ENCODE measurements at places on chromosomes 5 and 9.

GRCh38 chr9:91405343-91406077 is 18.1 kb downstream of the NFIL3 start:
- H3K4me1 ChIP-seq, result no peaks in the 10 kb centered on the region
- no peak overlapping the region for H3K4me3 ChIP-seq
- peaks cover 12% of the 10 kb centered on the region for H3K36me3 ChIP-seq
- H3K27me3 ChIP-seq, result peaks cover 3% of the 10 kb centered on the region
- no peak for DNase-seq

DNA sequence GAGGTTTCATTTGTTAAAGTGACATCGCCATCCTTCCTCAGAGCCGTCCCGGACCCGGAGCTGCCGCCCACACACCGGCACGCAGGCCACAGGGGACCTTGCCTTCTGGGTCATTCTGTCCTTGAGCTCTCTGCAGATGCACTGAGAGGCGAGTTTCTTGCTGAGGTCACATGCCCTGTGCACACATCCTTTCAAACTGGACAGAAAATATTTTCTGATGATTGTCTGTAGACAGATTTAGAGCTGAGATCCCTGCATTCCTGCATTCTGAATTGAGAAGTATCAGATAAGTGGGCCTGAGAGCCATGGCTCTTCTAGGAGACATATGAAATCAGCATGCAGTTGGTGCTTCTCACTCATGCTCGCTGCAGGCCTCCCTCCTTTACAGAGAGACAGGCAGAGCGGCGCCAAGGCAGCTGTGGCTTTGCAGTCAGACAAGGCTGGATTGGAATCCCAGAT is 25.4 kb downstream of the BOD1 start:
- no peak overlapping the region for H3K27ac ChIP-seq
- H3K27me3 ChIP-seq, result no peaks in the 10 kb centered on the region
- no peaks in the 10 kb centered on the region for H3K4me1 ChIP-seq
- peaks cover 24% of the 10 kb centered on the region for H3K36me3 ChIP-seq
- H3K4me3 ChIP-seq, result no peak overlapping the region
- DNase-seq, result no peak

DNA sequence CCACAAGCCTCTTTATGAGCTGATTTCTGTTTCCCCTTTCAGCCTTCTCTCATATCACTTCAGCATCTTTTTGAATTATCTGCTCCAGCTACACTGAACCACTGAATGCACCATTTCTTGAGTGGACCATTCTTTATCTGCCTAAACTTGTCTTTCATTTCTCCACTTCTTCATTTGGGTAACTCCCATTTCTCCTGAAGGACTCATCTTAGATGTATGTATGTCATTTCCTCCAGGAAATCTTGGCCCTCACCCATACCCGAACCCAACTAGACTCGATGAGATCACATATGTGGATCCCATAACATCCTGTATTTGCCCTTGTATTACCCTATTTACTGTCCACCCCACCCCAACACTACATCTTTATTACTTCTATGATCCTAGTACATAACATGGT is 249.8 kb downstream of the KIF4B start:
- no peaks in the 10 kb centered on the region for H3K27me3 ChIP-seq
- H3K27ac ChIP-seq, result no peak overlapping the region
- no peaks in the 10 kb centered on the region for H3K36me3 ChIP-seq
- H3K4me1 ChIP-seq, result no peaks in the 10 kb centered on the region

GRCh38 chr9:130770679-130771442 is 64.2 kb upstream of the ABL1 start:
- H3K27me3 ChIP-seq, result no peaks in the 10 kb centered on the region
- H3K27ac ChIP-seq, result peak overlapping the region; percentile 55
- H3K36me3 ChIP-seq, result peaks cover 3% of the 10 kb centered on the region
- no peak for DNase-seq
- peaks cover 36% of the 10 kb centered on the region for H3K4me1 ChIP-seq
- H3K4me3 ChIP-seq, result no peak overlapping the region

DNA sequence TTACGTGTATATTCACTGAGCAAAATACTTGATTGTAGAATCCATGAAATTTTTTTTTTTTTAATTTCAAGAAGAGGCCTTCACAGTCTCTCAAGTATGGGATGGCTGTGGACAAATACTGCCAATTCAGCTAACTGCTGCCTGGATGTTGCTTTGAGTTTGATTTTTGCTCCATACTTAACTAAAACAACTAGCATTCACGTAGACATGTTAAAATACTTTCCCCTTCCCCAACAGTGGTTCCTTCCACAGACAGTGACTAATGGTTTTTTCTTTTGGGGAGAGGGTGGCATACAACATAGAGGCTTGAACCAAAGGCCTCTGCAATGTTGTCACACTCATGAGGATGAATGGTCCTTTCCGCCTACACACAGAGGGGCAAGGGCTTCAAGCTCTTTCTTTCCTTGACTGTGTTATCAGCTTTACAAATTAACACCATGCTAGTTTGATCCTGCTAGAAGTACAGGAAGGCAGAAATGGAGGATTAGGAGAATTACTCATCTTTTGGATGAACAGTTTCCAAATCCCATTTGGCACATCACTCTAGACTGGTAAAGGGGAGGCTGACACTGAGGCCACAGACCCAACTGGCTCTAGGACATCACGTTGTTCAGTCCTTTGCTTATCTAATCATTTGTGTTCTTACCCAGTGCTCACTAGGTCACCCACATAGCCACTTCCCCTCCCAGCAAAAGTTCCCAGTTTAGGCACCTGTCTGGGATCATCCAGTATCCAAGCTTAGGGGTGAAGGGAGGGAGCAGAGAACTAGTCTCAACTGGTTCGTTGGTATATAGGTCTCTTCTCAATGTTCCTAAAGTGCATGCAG is 1.8 kb upstream of the LEAP2 start:
- H3K27me3 ChIP-seq, result no peaks in the 10 kb centered on the region
- H3K36me3 ChIP-seq, result no peaks in the 10 kb centered on the region
- H3K27ac ChIP-seq, result no peak overlapping the region
- no peak overlapping the region for H3K4me3 ChIP-seq
- peaks cover 11% of the 10 kb centered on the region for H3K4me1 ChIP-seq
- no peak for DNase-seq

DNA sequence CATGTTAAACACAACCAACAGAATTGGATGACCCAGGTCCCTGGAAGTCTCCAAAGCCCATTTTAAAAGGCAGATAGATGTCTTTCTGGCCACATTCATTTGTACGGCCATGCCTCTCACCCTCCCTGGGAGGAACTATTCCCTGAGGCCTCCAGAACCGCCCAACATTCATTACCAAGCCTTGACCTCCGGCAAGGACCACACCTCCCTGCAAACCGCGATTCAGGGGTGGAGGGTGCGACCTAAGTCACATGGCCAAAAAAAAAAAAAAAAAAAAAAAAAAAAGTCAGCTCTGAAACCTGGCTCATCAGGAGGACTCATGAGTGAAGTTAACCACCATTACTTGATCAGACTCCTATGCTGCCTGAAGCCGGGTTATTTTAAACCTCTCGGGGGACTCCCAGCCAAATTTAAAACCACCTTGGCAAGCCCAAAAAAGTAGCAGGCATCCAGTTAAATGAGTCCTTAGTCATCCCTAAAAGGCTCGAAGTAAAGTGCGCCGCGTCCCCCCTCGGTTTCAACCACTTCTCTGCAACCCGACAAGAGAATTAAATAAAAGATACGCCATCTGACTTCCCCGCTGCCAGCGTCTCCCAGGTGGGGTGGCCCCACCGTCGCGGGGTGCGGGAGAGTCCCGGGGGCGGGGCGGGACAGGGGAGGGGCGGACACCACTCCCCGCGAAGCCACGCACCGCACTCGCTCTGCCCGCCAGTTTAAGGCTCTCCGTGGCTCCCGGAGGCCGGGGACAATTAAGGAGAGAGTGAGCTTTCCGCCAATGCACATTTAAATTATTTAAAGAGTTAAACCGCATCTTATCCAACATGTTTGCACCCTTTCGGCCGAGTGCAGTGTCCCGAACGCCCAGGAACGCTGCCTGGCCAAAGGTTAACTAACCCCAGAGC is 2.3 kb downstream of the KLF9 start:
- peak overlapping the region; percentile 98 for H3K4me3 ChIP-seq
- peak overlapping the region; percentile 99 for H3K27ac ChIP-seq
- H3K4me1 ChIP-seq, result peaks cover 61% of the 10 kb centered on the region

- no peaks in the 10 kb centered on the region for H3K27me3 ChIP-seq
- H3K4me3 ChIP-seq, result no peak overlapping the region
- H3K27ac ChIP-seq, result no peak overlapping the region
These were observed 65.0 kb downstream of the SEMA6A start for GRCh38 chr5:116509483-116510244.

DNA sequence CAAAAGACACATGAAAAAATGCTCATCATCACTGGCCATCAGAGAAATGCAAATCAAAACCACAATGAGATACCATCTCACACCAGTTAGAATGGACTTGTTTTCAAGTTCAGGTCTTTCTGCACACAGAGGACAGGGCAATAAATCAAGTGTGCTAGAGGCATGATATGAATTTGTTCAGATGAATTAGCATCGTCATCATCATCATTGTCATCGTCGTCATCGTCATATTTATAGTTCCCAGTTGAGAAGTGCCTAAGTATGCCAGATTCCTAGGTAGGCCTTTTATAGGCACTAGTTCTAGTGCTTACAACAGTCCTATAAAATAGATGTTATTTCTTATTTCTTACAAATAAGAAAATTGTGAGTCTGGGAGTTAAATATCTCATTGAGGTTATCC is 34.7 kb upstream of the RASEF start:
- DNase-seq, result no peak
- no peaks in the 10 kb centered on the region for H3K4me1 ChIP-seq
- no peaks in the 10 kb centered on the region for H3K27me3 ChIP-seq

GRCh38 chr9:33778700-33779351 is 16.5 kb upstream of the PRSS3 start:
- H3K27ac ChIP-seq, result no peak overlapping the region
- peak; percentile 48 for DNase-seq
- H3K4me1 ChIP-seq, result peaks cover 2% of the 10 kb centered on the region
- no peaks in the 10 kb centered on the region for H3K36me3 ChIP-seq
- peaks cover 3% of the 10 kb centered on the region for H3K27me3 ChIP-seq

GRCh38 chr5:17910318-17910717 is 276.1 kb downstream of the TAF11L14 start:
- H3K27me3 ChIP-seq, result no peaks in the 10 kb centered on the region
- H3K4me3 ChIP-seq, result no peak overlapping the region
- H3K27ac ChIP-seq, result no peak overlapping the region
- no peaks in the 10 kb centered on the region for H3K36me3 ChIP-seq
- H3K4me1 ChIP-seq, result no peaks in the 10 kb centered on the region

DNA sequence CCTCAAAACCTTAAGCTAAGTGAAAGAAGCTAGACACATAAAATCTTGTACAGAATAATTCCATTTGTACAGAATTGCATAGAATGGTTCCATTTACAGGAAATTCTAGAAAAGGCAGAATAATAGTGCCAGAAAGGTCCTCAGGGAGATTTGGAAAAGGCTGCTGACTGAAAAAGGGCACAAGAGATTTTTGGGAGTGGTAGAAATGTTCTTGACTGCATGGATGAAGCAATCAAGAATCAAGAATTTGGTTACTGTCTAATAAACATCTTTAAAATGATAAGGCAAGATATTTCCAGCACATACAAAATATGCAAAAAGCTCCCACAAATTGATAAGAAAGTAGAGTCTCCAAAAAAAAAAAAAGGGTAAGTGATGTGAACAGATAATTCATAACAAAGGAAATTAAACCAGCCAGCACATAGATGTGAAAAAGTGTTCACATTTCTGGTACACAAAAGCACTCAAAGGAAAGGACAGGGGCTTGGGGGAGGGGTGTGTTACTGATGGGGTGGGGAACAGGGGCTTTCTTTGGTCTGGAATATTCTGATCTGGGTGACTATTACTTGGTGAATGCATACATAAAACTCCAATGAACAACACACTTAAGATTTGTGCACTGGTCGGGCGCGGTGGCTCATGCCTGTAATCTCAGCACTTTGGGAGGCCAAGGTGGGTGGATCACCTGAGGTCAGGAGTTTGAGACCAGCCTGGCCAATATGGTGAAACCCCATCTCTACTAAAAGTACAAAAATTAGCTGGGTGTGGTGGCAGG is 85.2 kb downstream of the SHC3 start:
- H3K36me3 ChIP-seq, result no peaks in the 10 kb centered on the region
- peaks cover 2% of the 10 kb centered on the region for H3K4me1 ChIP-seq
- peaks cover 14% of the 10 kb centered on the region for H3K27me3 ChIP-seq
- DNase-seq, result no peak
- no peak overlapping the region for H3K27ac ChIP-seq

DNA sequence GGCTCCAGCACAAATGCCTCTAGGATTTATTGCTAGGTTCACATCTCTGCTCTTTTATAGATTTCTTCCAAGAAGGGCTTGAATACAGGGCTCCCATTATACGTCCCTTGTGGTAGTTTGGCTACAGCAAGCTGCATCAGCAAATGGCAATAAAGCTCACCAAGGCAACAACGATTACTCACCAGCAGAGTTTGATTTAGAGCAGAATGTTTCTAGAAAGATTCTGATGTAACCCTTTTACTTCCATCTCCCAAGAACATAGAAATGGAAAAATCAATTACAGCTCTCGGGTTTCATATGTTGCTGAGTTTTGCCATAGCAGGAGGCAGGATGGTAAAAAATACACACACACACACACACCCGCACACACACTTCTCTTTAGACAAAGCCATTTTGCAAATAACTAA is 124.2 kb upstream of the TNPO1 start:
- peaks cover 26% of the 10 kb centered on the region for H3K27me3 ChIP-seq
- no peak overlapping the region for H3K4me3 ChIP-seq
- H3K27ac ChIP-seq, result no peak overlapping the region
- no peaks in the 10 kb centered on the region for H3K36me3 ChIP-seq
- DNase-seq, result no peak
- no peaks in the 10 kb centered on the region for H3K4me1 ChIP-seq

GRCh38 chr9:116154334-116154975 is 864 bp downstream of the PAPPA start:
- no peak overlapping the region for H3K4me3 ChIP-seq
- H3K27ac ChIP-seq, result no peak overlapping the region
- peaks cover 27% of the 10 kb centered on the region for H3K4me1 ChIP-seq
- peaks cover 6% of the 10 kb centered on the region for H3K36me3 ChIP-seq

DNA sequence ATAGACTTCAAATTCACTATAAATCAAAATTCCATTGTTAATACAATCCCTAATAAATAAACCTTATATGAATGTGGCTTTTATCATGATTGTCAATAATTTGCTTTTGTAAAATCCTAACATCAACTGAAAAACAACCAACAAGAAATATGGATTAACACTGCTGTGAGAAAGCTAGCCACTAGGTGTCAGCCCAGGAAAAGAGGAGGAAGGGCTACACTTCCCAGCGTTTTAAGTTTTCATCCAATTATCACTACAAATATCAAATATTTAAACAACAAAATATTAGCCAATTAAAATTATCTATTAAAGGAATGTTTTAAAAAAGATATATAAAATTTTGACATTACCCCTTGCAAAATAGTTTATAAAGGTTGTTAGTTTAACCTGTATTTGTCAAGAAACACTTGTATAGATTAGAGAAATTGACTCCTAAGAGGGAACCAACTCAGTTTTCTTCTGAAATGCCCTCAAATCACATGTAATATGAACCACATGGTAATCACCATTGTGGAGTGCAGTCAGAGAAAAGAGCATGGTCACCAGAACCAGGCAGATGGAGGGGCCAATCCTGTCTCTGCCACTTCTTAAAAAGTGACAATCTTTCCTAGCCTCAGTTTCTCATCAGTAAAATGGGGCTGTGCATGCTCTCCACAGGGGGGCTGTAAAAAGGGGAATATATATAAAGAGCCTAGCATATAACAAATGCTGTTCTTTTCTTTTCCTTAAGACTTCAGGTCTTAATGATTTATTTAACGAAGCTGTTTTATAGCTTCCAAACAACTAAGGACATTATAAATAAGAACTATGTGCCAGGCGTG is 188.2 kb downstream of the CRB2 start:
- H3K27ac ChIP-seq, result no peak overlapping the region
- peaks cover 12% of the 10 kb centered on the region for H3K36me3 ChIP-seq
- H3K4me3 ChIP-seq, result no peak overlapping the region
- peak; percentile 23 for DNase-seq
- H3K27me3 ChIP-seq, result no peaks in the 10 kb centered on the region

GRCh38 chr5:67552773-67553172 is 356.2 kb upstream of the CD180 start:
- peaks cover 6% of the 10 kb centered on the region for H3K4me1 ChIP-seq
- no peaks in the 10 kb centered on the region for H3K36me3 ChIP-seq
- DNase-seq, result no peak

Data from naive thymus-derived CD8-positive, alpha-beta T cell (primary cell).